Kidney glomerular epithelial cell (primary cell): ENCODE measurements at places on chromosomes 11 and 22.

DNA sequence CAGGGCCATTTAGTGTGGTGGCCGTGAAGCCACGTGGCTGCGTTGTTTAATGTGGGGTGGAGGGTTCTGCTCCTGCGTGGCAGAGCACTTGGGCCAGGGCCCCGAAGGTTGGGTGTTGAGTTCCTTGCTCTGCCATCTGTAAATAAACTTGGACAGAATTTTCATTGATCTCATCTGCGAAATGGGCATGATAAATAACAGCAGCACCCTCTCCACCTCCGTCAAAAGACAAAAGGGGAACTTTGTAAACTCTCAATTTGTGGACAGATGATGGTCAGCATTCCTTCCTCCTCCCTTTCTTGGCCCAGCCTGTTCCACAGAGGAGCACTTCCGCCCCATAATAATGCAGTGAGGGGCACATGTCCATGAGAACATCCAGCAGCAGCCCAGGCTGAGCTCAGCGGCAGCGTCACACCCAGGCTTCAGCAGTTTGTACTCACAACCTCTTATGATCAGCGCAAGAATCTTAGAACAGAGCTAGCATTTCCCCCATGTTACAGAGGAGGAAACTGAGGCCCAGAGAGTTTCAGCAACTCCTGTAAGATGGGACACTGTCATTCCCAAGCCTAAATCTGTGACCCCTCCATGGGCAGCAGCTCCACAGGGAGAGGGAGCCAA, 874.5 kb downstream of the BRD1 start:
- DNase-seq, result no peak

- peak; percentile 67 for DNase-seq
Measured at GRCh38 chr11:75078233-75078632, 18.4 kb downstream of the OR2AT4 start.

DNA sequence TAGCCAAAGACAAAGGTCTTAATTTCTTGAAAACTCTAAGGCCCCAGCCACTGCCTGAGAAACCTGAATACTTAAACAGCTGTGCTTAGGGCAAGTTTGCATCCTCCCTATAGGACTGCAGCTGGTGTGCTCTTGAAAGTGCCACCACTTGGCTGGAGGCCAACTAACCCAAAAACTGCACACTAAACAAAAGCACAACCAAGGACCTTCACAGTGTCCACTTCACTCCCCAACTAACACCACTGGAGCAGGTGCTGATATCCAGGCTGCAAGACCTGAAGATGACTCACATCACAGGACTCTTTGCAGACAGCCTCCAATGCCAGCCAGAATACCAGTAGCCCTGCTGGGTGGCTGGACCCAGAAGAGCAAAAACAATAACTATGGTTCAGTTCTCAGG, 357.7 kb upstream of the ARHGAP42 start:
- DNase-seq, result no peak

GRCh38 chr22:27401321-27401720, 400.2 kb downstream of the MN1 start:
- DNase-seq, result peak; percentile 43

GRCh38 chr11:110345743-110346142, 49.3 kb upstream of the RDX start:
- no peak for DNase-seq
